ENCODE measurements at places on chromosomes 6 and 20. TPM values are rescaled to one million over a fixed set of nuclear protein-coding genes. Genes with fewer than 3 reads are reported as not detected.

- no peak for DNase-seq
Measured at GRCh38 chr6:56527934-56528333, 114.8 kb downstream of the DST start.

The KHDRBS2 gene
- total RNA-seq = not detected

GRCh38 chr20:20241976-20242375 is 125.9 kb upstream of the INSM1 start:
- DNase-seq = no peak

The PLCB4 gene
- not detected for total RNA-seq

GRCh38 chr6:33177552-33178446 is 14.5 kb downstream of the COL11A2 start:
- no peak for DNase-seq

DNA sequence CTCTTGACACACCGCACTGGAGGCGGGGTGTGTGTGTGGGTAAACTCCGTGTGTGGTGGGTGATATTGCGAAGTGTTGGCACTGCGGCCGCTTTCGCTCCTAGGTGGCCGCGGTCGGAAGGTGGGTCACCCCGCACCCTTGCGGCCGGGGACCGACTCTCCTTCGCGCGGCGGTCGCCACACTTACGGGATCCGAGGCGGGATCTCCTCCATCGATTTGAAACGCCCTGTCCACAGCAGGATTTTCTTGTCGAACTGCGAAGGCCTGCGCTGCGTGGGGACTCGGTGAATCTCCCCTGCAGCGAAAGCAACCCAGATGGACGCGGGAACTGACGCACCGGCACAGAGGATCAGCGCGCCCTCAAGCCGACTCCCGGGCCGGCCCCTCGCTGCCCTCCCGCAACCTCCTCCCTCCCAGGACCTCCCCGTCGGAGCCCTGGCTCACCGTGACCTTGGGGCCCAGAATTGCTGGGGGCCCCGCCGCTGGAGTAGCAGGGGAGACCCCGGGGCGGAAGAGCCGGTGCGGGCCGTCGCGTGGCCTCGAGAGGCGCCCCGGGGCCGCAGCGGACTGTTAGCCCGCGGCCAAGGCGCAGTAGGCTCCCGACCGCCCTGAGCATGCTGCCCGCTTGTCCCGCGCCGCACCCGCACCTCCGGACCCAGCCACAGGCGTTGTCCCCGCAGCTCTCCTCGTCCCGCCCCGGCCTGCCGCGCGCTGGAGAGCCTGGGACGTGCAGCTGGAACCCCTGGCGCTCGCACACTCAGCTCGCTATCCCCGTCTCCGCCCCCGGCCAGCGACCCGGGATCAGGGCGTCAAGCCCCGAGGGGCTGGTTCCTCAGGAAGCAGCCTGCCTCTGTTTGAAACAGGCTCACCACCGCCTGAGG is at the start of gene FAM162B:
Gene FAM162B (minus strand): TSS at position 759 of the 881 bp plus-strand sequence. CDS start 143 bp downstream, at position 616.
- DNase-seq = peak; percentile 7

DNA sequence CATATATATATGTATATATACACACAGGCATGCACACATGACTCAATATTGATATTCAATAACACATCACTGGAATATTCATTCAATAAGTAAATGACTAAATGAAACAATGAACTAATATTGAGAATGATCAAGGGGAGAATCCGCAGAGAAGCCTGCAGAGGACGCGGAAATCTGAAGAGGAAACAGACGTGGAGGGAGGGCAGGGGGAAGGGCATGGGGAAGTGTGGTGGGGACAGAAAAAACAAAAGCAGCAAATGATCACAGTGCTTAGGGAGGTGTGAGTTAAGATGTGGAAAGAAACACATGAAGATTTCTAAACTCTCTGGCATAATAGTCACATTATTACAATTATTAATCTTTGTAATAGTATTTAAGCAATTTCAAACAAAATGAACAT is 14.5 kb downstream of the PERP start:
- no peak for DNase-seq

GRCh38 chr6:112802144-112802543 is 455.0 kb downstream of the RFPL4B start:
- no peak for DNase-seq

DNA sequence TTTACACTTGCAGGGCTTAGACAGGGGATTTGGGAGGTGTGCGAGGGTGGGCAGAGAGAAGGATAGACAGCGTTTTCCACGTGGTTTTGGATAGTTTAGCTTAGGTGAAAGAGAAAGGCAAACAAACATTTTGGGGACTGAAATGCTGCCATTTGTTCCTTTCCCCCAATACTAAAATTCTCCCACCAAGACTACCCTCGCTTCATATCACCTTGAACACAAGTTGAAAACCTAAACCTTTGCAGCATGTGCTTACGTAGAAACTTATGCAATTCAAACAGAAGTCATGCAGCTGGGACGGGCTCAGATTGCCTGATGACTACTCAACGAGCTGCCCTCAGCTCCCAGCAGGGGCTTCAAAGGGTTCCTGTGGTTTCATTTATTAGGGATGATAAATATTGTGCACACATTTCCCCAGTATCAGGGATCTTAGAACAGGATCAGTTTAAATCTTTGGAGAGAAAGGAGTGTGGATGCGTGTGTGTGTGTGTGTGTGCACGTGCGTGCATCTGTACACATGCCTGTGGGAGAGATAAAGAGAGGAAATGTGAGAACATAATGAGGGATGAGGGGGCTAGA is 77.3 kb downstream of the SLC22A23 start:
- DNase-seq = no peak

DNA sequence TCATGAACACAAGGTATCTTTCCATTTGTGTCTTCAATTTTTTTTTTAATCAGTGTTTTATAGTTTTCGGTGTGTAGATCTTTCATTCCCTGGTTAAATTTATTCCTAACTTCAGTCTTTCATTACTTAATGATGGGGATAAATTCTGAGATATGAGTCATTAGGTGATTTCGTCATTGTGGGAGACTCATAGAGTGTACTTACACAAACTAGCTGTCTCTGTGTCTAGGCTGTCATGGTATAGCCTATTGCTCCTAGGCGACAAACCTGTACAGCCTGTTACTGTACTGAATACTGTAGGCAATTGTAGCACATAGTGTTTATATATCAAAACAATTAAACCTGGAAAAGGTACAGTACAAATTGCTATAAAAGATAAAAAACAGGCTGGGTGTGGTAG is 42.1 kb downstream of the SMAP1 start:
- no peak for DNase-seq

- peak; percentile 87 for DNase-seq
Measured at GRCh38 chr6:32969685-32970412, 1.5 kb downstream of the BRD2 start.

- DNase-seq = no peak
Measured at GRCh38 chr6:3471711-3472110, 14.9 kb upstream of the SLC22A23 start.

The AP5S1 gene
- total RNA-seq = 11.1 TPM

- no peak for DNase-seq
Measured at GRCh38 chr6:14270142-14270893, 152.7 kb downstream of the CD83 start.

GRCh38 chr6:96032661-96033060 is 16.9 kb downstream of the FUT9 start:
- DNase-seq = no peak

DNA sequence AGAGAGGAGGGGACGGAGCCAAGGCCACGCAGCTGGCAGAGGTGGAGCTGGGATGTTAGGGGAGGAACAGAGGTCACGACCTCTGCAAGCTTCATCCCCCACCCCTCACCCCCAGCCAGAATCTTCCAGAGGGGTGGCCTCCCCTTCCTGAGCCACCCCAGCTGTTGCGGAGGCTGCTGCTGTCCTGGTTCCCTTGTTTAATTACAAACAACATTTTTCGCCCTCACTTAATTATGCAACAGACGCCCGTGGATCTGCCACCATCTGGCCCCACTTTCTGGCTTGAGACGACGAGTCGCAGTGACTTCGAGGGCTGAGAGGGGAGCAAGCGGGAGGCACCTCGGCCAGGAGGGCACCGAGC is 153.7 kb upstream of the PTPN1 start:
- no peak for DNase-seq

DNA sequence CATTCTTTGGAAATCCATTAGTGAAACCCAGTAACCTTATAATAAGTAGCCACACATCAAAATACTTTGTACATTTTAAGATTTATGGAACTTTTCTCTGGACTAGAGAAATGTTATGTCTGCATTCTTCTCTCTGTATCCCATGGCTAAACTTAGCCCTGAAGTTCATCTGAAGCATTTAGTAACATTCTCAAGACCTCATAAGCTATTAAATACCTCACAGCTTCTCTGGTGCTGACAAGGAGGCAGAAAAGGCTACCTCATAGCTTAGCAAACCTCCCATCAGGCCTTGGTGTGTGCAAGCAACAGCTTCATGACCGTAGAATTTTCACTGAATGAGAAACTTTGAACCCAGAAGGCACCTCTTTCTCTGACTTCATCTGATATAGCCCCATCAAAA is 38.9 kb upstream of the HDGFL1 start:
- DNase-seq = no peak

- DNase-seq = no peak
Measured at GRCh38 chr6:90082847-90083246, 188.6 kb downstream of the GJA10 start.

The ITCH gene
- total RNA-seq = 55.2 TPM

GRCh38 chr6:159989492-159990480 is 20.9 kb downstream of the IGF2R start:
- no peak for DNase-seq

The PDE7B gene
- total RNA-seq = 0.50 TPM

The OR2J3 gene
- not detected for total RNA-seq

GRCh38 chr6:51614725-51615124 is 472.7 kb downstream of the PKHD1 start:
- no peak for DNase-seq

DNA sequence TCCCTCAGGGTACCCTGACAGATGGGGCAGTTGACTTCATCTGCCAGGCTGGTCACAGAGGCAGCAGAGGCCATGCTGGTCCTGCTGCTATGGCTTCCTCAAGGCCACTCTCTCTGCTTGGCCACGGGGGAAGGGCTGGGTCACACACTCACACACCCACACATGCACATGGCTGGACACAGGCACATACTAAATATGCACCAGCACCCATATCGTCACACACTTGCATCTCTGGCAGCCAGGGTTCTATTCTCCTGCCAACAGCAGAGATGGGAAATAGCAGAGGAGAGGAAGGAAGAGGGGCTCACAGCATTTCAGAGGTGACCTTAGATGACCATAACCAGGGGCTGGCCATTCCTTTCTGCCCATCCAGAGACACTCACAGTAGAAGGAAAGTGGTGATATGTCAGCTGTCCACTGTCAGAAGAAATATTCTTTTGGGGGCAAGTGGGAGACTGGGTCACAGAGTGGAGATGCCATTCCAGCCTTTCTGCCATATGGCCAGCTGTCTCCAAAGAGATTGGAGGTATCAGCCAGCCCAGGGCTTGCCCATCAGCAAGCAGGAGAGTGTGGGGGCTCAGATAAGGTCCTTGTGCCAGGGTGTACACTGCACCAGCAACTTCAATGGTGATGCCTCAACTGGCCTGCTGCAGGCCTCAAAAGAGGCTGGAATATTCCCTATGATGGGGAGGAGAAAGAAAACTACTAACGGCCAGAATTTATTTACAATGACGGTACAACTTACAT is at the start of gene TRIM10:
Gene TRIM10 (minus strand): TSS at position 427 of the 747 bp plus-strand sequence. CDS start 353 bp downstream, at position 74.
- DNase-seq = no peak

GRCh38 chr6:39409889-39410288 is 87.4 kb upstream of the KCNK16 start:
- no peak for DNase-seq

- no peak for DNase-seq
Measured at GRCh38 chr20:57342829-57343228, 8.2 kb upstream of the RAE1 start.

- no peak for DNase-seq
Measured at GRCh38 chr6:73665686-73666319, 12.0 kb upstream of the SLC17A5 start.

The GLP1R gene
- total RNA-seq = 0.56 TPM

DNA sequence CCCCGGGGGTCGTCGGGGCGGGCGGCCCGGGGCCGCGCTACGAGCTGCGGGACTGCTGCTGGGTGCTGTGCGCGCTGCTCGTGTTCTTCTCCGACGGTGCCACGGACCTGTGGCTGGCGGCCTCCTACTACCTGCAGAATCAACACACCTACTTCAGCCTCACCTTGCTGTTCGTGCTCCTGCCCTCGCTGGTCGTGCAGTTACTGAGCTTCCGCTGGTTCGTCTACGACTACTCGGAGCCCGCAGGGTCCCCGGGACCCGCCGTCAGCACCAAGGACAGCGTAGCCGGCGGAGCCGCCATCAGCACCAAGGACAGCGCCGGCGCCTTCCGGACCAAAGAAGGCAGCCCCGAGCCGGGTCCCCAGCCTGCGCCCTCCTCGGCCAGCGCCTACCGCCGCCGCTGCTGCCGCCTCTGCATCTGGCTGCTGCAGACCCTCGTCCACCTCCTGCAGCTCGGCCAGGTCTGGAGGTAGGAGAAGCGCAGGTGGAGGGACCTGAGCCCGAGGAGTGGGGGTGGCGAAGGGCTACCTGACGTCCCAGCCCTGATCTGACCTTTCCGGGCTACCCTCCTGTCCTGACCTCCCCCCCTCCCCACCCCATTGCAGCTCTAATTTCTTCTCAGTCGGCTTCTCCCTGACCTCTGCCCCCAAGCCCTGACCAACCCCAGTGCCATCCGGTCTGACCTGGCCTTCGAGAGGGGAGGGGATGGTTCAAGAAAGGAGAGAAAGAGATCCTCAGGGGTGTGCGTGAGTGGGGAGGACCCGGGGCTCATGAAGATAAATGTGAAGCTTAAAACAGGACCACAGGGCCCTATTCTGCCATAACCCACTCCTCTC is 558 bp downstream of the XKR7 start:
- DNase-seq = peak; percentile 86

DNA sequence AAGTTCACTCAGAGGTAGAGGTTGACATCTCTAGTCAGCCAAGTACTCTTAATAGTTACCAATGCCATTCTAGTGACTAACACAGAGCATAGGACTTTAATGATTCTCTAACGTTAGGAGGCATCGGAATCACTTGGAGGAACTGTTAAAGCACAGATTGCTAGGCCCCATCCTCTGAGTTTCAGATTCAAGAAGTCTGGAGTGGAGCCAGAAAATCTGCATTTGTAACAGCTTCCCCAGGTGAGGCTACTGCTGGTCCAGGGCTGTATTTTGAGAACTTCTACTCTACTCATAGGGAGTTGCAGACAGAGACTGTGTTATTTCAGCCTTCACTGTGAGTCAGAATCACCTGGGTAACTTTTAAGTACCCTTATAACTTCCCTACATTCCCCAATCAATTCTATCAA is 5.7 kb downstream of the LMBRD1 start:
- DNase-seq = no peak

- DNase-seq = no peak
Measured at GRCh38 chr6:53326372-53327016, 22.3 kb downstream of the ELOVL5 start.

The MOCS1 gene
- 3.3 TPM for total RNA-seq

The CLDN20 gene
- not detected for total RNA-seq

Measured in activated naive CD8-positive, alpha-beta T cell treated with anti-CD3 and anti-CD28 coated beads for 36 hours (primary cell).